ENCODE measurements at places on chromosomes 3 and 15.
A peak's percentile ranks its signal among the peaks of the same experiment; 100 is the strongest.

DNA sequence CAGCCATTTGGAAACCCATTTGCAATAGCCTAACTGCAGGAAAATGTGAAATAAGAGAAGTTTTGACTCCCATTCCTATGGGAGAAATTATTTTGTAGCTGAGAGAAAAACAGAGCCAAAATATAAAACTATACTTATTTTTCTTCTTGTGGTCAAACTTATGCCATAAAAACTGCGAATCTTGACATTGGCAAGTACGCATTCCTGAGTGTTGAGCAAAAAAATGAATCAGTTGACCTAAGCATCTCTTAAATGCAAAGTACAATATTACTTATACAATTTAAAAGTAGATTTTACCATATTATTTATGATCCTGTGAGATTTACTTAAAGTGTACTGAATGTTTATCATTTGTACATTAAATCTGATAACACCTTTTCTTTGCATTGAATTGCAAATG lies 50.1 kb upstream of the CMC1 start:
- DNase-seq: peak; percentile 13

- peak; percentile 83 for DNase-seq
Observed at GRCh38 chr15:63244399-63244798, 33.0 kb upstream of the APH1B start.

- DNase-seq: no peak
Observed at GRCh38 chr3:144864646-144865045, 893.0 kb downstream of the DIPK2A start.

GRCh38 chr3:23294770-23295387 lies 91.8 kb downstream of the UBE2E2 start:
- no peak for DNase-seq

GRCh38 chr15:74265046-74265639 lies 29.0 kb downstream of the CCDC33 start:
- DNase-seq: peak; percentile 34

DNA sequence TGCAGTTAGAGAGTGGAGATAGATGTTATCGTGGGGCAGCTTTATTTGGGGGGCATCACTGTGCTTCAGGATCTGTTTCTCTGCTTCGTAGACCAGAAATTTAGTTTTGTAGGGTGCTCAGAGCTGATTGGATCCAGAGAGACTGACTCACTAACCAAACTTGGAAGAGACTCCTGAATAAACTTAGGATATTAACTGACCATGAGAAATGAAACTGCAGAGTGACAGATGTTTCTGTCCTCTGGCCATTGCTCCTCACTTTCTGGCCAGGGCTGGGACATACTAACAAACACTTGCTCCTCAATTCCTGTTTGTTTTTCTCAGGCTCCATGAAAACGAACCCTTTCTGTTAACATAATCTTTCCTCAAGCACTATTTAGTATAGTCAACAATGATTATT lies 4.3 kb downstream of the ZNF592 start:
- DNase-seq: peak; percentile 13

DNA sequence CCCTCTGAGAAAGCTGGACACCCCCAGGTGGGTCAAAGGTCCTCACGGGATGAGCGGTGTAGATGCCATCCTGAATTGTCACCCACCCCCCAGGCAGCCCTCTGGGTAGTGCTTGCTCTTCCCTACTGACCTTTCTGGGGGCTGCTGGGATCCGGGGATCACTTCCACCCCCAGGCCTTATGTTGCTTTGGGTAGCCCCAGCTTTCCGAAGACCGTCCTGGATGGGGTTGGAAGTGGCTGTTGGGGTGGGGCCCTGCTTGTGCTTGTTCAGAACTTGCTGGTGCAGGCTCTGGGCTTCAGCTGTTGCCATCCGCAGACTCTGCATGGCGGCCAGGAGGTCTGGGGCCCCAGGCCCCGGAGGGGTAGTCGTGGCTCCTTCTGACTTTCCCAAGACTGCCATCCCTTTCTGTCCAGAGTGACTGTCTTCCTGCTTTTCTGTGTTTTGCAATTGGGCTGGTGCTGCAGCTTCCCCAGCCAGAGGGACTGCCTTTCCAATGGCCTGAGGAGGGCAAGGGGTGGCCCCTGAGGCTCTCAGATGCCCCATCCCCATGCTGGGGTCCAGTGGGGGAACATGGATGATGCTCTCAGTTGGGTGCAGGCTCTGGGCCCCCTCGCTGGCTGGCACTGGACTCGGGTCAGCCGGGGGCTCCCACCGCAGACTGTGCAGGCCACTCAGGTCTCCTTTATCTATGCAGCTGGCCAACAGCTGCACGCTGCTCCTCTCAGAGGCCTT lies 6.3 kb downstream of the XIRP1 start:
- DNase-seq: no peak

GRCh38 chr3:180036671-180037455 lies at the start of gene PEX5L:
Gene PEX5L, minus strand, starts transcription at chr3:180036937. Its CDS starts 338 bp downstream, at chr3:180036599.
- DNase-seq: peak; percentile 62

- no peak for DNase-seq
Observed at GRCh38 chr15:100821327-100821726, 58.3 kb upstream of the ALDH1A3 start.

- peak; percentile 98 for DNase-seq
Observed at GRCh38 chr15:38996111-38996631, 431.6 kb upstream of the RASGRP1 start.

GRCh38 chr3:107627962-107628542 lies 105.3 kb downstream of the BBX start:
- no peak for DNase-seq

- peak; percentile 28 for DNase-seq
Observed at GRCh38 chr3:16468002-16468335, 45.5 kb downstream of the RFTN1 start.

- DNase-seq: no peak
Observed at GRCh38 chr3:43909149-43909548, 218.4 kb downstream of the ABHD5 start.

DNA sequence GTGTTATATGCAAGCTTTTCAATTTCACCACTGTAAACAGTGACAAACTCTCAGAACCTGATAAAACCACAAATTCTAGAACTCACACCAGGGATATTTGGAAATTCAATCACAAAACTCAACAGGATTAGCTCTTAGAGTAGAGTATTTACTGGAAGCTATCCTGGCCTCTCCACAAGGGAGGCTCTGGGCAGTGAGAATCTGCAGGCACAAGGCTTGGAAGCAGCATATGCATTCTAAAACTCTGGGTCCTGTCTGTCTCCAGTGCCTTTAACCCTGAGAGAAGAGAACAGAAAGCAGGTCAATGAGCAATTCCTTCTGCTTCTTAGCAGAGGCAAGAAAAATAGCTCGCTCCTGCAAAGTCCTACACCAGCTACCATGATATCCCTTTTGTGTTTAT lies 23.4 kb downstream of the PLSCR4 start:
- no peak for DNase-seq

DNA sequence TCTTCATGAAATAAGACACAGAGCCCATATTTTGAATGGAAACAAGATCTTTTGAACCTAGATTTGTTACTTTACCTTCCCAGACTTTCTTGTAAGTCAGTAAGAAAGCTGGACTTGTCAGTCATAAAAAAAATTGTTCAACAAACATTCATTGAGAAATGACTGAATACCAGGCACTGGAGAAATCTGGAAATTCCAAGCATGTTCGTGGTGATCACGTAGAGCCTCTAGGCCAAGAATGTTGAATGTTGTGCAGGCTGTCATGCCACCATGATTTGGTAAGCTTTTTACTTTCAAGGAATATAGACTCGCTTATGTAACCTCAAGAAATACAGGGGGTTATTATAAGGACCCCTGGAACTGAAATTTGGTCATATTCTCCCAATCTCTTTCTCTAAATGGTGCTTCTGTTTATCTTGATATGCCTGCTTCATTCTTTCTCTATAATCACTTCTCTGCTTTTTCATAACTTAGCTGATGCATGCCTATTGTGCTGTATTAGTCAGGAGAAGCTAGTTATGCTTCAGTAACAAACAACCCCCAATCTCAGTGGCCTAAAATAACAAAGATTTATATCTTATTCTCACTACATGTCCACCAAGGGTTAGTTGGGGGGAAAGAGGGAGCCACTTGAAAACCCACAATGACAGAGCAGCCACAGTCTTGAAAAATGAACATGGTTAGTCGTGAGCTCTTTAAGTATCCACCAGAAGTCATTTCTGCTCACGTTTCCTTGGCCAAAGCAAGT lies 3.4 kb upstream of the TPM1 start:
- peak; percentile 94 for DNase-seq

GRCh38 chr3:179181993-179182551 lies 33.9 kb downstream of the PIK3CA start:
- peak; percentile 53 for DNase-seq

GRCh38 chr3:37696661-37697060 lies 165.0 kb upstream of the CTDSPL start:
- no peak for DNase-seq

GRCh38 chr3:108190346-108190745 lies 31.9 kb downstream of the IFT57 start:
- DNase-seq: no peak

DNA sequence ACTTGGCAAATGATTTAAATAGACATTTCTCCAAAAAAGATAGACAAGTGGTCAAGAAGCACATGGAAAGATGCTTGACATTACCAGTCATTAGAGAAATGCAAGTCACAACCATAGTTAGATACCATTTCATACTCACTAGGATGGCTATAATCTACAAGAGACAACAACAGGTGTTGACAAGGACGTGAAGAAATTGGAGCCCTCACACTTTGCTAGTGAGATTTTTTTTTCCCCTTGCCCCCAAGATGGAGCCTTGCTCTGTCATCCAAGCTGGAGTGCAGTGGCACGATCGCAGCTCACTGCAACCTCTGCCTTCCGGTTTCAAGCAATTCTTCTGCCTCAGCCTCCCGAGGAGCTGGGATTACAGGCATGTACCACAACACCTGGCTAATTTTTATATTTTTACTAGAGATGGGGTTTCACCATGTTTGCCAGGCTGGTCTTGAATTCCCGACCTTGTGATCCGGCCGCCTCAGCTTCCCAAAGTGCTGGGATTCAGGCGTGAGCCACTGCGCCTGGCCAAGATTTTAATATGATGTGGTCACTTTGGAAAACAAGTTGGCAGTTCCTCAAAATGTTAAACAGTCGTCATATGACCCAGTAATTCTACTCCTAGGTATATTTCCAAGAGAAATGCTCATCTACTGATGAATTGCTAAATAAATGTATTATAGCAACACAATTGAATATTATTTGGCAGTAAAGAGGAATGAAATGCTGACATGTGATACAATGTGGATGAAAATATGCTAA lies 103.3 kb downstream of the ATG7 start:
- DNase-seq: peak; percentile 30

GRCh38 chr3:14959359-14959943 lies 12.1 kb downstream of the NR2C2 start:
- no peak for DNase-seq

- peak; percentile 35 for DNase-seq
Observed at GRCh38 chr3:69671082-69671952, 67.9 kb upstream of the MITF start.

GRCh38 chr3:49869525-49870126 lies at the start of gene CAMKV:
Gene CAMKV, minus strand, starts transcription at chr3:49869906. Its CDS starts 7,518 bp downstream, at chr3:49862388.
- no peak for DNase-seq

GRCh38 chr3:30518181-30518864 lies 88.1 kb upstream of the TGFBR2 start:
- DNase-seq: peak; percentile 44
